ENCODE measurements at places on chromosomes 12 and 14.

DNA sequence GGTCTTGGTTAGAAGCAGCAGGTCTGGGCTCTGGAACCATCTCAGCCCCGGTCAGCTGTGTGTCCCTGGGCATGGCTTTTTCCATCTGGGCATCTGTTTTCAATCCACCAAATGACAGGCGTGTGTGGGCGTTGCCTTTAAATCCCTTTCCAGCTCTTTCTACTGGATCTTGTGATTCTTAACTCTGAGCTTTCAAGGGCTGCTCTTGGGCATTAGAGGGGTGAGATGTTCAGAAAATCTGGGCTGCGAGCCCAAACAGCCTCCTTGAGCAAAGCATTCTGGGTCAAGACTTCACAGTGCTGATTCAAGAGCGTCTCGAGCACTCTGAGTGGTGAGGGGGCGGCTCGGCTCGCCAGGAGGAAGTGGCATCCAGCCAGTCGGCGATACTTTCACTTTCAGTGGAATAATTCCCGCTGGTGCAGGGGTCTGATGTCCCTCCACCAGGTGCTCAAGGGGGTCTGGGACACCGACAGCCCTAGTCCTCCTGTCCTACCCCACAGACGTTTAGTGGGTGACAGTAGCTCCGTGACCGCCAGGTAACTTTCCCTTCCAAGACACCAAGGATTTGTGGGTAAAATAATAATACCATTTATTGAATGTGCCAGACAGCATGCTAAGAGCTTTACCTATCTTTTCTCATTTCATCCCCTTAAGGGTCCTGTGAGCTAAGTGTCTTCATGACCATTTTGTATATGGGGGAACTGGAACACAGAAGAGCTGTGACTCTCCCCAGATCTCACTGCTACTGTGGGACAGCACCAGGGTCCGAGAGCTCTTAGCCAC, 114.0 kb downstream of the PLXNC1 start:
- DNase-seq: peak; percentile 52

GRCh38 chr14:29444805-29445204, 482.8 kb downstream of the PRKD1 start:
- DNase-seq: no peak

DNA sequence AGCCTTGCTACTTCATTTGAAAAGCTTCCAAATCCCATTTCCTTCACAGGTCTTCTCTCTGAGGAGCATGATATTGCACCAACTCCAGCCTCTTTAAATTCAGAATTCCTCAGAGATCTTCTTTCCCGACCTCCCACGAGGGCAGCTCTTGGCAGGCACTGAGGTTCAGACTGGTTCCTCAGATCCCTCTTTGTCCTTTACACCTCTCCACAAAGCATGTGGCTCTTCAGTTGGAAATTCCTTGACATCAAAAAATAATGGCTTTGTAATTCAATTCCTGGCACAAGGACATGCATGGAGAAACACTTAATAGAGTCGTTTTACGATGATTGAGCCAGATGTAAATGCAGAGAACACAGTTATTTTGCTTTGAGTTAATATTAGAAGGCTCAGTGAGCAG, 63.2 kb upstream of the TMX1 start:
- no peak for DNase-seq

GRCh38 chr12:24821691-24822090, 127.2 kb downstream of the BCAT1 start:
- DNase-seq: no peak

- no peak for DNase-seq
Measured at GRCh38 chr12:113128802-113129663, 6.5 kb downstream of the RASAL1 start.

DNA sequence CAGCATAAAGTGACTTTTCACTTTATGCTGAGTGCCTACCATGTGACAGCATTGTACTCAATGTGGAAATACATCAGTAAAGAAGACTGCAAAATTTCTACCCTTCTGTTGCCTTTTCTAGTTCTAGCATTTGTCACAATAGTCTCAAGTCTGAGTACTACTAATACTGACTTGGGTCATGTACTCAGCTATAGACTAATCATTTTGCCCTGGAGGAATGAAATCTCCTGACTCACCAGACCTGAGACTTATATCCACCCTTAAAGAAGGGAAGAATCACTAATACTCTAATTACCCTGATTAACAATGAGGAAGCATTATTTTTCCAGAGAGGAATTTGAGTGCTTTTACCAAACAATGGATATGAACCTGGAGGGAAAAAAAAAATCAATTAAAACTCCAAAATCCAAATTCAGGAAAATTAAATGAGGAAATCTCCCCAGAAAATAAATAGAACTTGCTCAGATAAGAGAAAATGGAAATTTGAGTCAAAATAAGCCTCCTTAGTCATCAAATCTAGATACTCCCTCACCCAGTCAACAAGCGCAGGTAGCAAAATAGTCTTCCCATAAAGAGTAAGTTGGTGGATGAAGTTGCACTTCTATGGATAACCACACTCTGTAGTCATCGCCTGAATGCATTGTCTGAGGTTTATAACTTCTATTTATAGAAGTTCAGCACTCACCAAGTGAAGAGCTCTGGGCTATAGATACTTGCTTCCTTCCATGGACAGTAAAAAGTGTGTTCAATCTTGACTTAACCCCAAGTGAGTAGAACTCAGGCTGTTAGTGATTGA, 386.6 kb downstream of the SYT1 start:
- no peak for DNase-seq

GRCh38 chr14:74548881-74549280, 55.3 kb downstream of the ISCA2 start:
- DNase-seq: no peak

GRCh38 chr12:130041983-130042812, 120.1 kb upstream of the FZD10 start:
- DNase-seq: peak; percentile 25

- no peak for DNase-seq
Measured at GRCh38 chr14:71713451-71713850, 218.8 kb upstream of the RGS6 start.

DNA sequence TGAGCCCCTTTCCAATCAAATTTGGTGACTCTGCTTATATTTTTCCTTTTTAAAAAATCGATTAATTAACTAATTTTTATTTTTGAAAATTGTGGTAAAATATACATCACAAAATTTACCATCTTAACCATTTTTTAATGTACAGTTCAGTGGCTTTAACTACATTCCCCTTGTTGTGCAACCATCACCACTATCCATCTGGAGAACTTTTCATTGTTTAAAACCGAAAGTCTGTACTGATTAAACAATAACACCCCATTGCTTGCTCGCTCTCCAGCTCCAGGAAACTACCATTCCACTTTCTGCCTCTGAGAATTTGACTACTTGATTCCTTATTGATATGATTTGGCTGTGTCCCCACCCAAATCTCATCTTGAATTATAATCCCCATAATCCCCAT, 283.4 kb downstream of the C12orf75 start:
- no peak for DNase-seq

- DNase-seq: peak; percentile 11
Measured at GRCh38 chr12:109264095-109264942, 44.8 kb downstream of the FOXN4 start.

DNA sequence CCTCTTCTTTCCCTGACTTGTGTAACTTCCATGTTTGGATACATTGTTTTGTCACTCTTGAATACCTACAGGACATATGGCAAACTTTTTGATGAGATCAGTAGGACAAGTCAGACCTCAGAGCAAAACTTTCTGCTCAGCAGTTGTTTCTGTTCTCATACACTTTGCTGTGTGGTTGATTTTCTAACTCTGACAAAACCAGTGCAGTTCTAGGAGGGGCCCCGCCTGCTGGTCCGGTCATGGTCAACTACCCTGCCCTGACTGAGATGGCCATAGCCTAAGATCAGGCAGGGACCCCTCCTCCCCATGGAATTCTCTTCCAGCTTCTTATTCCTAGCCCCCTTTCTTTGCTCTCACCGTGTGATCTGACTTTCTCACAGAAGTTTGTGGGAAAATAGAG, 92.8 kb downstream of the OTOGL start:
- DNase-seq: no peak

DNA sequence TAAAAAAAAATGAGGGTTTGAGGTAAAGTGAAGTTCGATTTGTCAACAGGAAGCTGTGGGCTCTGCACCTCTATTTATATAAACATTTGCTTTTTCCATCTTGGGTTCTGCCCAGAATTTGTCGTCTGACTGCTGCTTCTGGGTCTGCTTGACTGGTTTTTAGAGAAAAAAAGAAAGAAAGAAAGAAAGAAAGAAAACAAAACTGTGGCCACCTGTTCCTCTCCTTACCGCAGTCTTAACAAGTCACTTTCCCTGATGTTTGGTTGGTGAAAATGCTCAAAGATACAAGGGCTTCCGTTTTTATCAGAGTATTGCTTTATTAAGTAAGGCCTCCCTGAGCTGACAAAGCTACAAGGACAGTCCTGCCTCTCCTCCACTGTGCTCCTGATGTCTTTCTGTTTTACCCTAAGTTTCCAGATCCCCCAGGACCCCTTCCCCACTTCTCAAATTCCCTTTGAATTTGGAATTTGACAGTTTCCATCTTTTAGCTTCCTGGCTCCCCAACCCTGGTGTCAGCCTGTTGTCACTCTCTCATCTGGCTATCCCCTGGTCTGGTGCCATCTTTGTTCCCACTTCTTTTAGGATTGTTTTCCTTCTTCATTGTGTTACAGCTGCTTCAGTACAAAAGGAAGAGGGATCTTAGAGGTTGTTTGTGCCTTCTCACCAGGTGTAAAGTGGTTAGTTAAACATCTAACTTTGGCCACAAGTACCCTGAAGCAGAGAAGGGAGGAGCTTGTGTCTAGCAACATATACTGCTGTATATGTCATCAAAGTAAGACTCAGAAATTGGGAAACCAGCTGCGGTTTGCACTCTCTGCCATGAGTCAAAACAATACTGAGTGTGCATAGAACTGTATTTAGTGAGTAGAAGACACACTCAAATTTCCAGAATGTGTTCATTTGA, 18.0 kb downstream of the MFAP5 start:
- DNase-seq: peak; percentile 38

GRCh38 chr14:60487211-60487610, 1.3 kb upstream of the C14orf39 start:
- no peak for DNase-seq

GRCh38 chr12:104299842-104300481, 3.6 kb upstream of the EID3 start:
- no peak for DNase-seq

GRCh38 chr12:30045171-30045570, 261.4 kb upstream of the TMTC1 start:
- DNase-seq: no peak

DNA sequence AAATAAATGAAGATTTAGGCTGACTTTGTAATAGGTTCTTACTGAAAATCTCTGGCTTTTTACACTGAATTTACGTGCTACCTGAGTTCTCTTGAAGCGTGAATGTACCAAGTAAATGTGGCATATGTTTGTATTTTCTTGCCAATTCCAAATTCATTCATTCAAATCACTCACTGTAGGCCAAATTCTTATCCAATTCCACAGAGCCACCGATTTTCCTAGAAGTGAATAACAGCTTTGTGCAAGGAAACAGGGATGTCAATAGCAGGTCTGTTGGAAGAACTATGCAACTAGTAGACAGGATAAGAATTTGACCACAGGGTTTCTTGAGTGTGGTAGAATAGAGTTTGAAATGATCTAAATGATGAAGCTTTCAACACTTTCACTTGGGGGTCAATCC, 86.8 kb downstream of the SOX5 start:
- no peak for DNase-seq

GRCh38 chr14:87045246-87045645, 947.7 kb downstream of the GALC start:
- DNase-seq: no peak

DNA sequence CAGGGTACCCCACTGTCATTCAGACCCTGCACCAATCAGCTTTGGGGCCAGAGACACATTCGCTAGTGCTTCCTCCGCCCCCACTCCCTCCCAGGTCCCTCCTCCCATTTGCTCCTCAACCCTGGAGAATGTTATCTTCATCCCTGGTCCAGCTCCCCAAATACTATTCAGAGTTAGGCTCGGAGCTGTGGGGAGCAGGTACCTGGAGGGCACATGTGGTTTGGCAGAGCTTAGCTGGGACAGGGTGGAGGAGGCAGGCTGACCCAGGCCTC, 19.5 kb downstream of the VSX2 start:
- DNase-seq: no peak

DNA sequence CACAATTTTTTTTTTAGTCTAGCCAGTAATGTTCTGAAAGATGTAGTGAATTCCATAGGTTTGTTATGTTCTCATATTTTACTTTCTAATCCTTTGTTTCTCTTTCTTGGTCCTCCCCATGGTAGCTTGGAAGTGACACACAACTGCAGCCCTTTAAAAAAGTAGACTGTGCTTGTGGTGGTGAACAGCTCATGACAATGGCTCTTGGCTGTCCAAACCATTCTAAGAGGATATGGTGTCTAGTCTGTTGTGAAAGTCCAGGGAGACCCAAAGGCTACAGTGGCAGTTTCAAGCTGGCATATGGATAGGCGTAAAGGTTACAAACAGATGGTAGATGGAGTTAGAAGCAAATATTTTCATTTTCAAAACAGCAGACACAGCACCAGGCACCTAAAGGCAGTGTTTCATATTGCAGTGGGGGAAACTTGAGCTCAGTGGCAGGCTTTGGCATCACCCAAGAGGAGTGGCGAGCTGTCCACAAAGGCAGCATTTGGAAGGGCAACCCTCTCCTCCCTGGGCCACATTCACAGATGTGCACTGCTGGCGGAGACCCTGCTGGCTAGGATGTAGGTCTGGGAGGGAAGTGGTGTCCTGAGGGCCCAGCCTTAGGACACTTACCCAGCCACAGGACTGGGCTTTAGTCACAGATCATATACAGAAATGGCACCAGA, 102.1 kb downstream of the DYRK2 start:
- DNase-seq: no peak

DNA sequence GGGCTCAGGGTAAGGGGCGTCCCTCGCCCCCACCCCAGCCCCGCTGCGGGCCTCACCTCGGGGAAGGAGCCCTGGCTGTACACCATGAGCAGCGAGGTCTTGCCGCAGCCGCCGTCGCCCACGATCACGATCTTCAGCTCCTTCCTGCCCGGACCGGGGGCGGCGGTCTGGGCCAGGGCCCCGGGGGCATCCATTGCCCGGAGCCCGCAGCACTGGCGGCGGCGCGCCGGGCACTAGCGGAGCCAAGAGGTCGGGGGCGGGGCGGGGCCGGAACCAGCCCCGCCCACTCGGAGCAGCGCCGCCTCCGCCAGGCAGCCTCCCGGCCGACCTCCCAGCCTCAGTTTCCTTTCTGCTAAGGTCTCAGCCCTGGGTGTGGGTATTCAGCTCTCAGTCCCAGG, at the start of gene RHOF:
TSS of gene RHOF (minus strand) at position 249 of the 398 bp plus-strand sequence. CDS start at position 194, 55 bp downstream.
- DNase-seq: peak; percentile 75

DNA sequence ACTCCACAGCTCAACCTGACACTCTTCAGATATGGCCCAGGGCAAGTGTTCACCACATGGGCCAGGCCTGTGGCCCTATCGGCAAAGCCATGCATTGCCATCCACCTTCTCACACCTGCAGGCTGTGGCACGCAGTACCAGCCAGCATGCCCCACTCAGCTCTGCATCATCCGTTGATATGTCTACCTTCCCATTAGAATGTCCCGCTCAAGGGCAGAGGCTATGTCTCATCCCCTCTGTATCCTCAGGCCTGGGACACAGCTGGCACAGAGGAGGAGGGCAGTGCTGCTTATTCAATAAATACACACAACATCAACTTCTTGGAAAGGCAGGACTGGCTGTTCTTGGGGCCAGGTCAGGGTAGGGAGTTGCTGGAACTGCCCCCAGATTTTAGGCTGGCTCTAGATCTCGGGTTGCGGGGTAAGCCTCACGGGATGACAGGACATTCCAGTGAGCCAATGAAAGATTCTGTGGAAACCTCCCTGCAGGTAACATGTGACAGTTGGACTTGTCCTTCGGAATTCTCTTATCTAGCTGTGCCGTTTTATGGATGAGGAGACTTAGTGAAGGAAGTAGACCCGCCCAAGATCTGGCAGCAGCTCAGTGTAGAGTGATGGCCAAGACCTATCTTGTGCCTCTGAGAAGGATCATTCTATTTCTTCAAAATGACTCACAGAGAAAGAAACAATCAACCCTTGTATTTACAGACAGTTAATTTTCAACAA, 25.6 kb downstream of the SYNE3 start:
- no peak for DNase-seq
